ENCODE measurements at places on chromosomes 1 and 21. TPM values are rescaled to one million over a fixed set of nuclear protein-coding genes. Genes with fewer than 3 reads are reported as not detected.

The KRTAP10-2 gene
- not detected for total RNA-seq

The LCE1B gene
- total RNA-seq, result not detected

The FMO2 gene
- not detected for total RNA-seq

The MROH9 gene
- not detected for total RNA-seq

The GJB5 gene
- total RNA-seq, result not detected

Measured in activated T-helper 2 cell treated with anti-CD3 and anti-CD28 coated beads, Interferon-gamma antibody, Interleukin-2, Interleukin-4, amounts not matched to agents 10 μg/mL and 5 μg/mL and 100 μg/mL, durations not matched to agents 14 hours and 24 hours and 36 hours (primary cell).